ENCODE measurements at places on chromosomes 4 and X. TPM values are rescaled to one million over a fixed set of nuclear protein-coding genes. Genes with fewer than 3 reads are reported as not detected.

IL21 gene
- total RNA-seq = not detected

ADH1C gene
- not detected for total RNA-seq

TEX13C gene
- total RNA-seq = not detected

PABPC1L2B gene
- total RNA-seq = not detected

ARX gene
- total RNA-seq = not detected

TMPRSS11F gene
- not detected for total RNA-seq
